H9 (cell line): ENCODE measurements at places on chromosomes 6 and 20. TPM values are rescaled to one million over a fixed set of nuclear protein-coding genes. Genes with fewer than 3 reads are reported as not detected.

DNA sequence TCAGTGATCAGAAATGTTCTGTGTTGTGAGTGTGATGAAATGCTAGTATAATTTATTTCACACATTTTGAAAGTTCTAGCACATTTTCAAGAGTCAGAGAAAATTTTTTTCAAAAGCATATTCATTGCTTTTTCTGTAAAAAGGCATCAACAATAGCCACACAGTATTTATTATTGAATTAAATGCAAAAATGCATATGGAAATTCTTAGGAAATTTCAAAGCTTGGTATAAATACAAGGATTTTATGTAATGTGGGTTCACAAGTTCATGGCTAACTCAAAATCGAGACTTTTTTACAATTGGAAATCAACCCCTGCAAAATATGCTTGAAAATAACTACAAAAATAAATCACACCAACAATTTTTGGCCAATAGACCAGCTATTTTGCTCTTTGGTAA, 302.0 kb upstream of the ECI2 start:
- H3K4me3 ChIP-seq = no peak overlapping the region
- DNase-seq = no peak
- H3K36me3 ChIP-seq = no peaks in the 10 kb centered on the region; the same call in 2 of the 3 replicates
- no peaks in the 10 kb centered on the region; the same call in 1 of the 2 replicates for H3K27me3 ChIP-seq
- no peaks in the 10 kb centered on the region for H3K4me1 ChIP-seq

DNA sequence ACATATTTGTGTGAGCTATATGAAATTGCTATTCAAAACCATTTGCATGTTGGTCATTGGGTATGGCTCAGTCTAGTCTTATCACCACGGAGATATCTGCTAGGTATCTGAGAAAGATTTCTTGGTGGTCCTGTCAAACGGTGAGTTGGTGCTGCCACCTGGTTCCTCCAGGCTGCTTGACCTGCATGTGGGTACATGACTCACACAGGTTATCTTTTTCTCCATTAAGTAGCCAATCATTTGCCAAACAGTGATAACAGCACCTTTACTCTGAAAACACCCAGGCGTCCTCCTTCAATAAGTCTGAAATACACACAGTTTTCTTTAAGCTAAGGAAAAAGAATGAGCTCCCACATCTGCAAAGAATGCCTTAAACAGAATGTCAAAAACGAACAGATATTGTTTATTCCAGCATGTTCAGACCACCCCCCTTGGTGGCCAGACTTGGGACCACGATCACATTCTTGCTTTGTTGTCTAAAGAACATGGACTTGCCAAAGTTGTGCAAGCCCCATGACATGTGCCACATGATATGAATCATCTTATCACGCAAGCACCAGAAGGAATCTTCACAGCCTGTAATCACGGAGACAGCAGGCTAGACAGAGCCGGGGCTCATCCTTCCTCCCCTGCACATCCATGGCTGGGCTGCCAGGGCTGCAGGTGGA, 200.7 kb upstream of the THBS2 start:
- no peak overlapping the region for H3K27ac ChIP-seq
- no peaks in the 10 kb centered on the region for H3K4me1 ChIP-seq
- no peaks in the 10 kb centered on the region; the same call in 1 of the 2 replicates for H3K36me3 ChIP-seq
- no peak overlapping the region for H3K4me3 ChIP-seq
- H3K27me3 ChIP-seq = no peaks in the 10 kb centered on the region

GRCh38 chr6:21605166-21605565, 11.6 kb downstream of the SOX4 start:
- no peak overlapping the region for H3K27ac ChIP-seq
- no peak for DNase-seq
- H3K36me3 ChIP-seq = peaks cover 4% of the 10 kb centered on the region; the same call in 2 of the 3 replicates
- no peak overlapping the region for H3K4me3 ChIP-seq
- no peaks in the 10 kb centered on the region for H3K27me3 ChIP-seq
- H3K4me1 ChIP-seq = peaks cover 5% of the 10 kb centered on the region; the same call in 1 of the 2 replicates

DNA sequence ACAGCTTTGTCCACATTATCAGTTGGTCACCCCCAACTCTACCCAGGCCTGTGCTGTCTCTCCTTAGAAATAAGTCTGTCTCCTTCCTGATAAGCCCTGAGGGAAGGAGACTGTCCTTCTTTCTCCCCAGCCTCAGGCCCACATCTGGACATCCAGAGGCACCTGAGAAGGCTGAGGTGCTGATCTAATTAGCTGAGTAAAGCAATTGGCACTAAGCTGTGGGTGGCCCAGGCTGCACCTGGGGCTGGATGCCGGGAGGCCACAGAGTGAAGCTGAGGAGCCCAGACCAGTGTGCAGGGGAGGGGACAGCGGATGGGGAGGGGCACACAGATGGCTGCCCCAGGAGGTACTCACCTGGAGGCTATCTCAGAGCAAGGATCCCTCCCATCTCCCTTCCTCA, 26.2 kb upstream of the BMP7 start:
- no peaks in the 10 kb centered on the region; the same call in 2 of the 3 replicates for H3K36me3 ChIP-seq
- no peak overlapping the region for H3K27ac ChIP-seq
- no peak overlapping the region for H3K4me3 ChIP-seq
- H3K4me1 ChIP-seq = 0 out of 2 replicates have a peak, but pooled peaks cover 1% of the 10 kb centered on the region
- no peak for DNase-seq

DNA sequence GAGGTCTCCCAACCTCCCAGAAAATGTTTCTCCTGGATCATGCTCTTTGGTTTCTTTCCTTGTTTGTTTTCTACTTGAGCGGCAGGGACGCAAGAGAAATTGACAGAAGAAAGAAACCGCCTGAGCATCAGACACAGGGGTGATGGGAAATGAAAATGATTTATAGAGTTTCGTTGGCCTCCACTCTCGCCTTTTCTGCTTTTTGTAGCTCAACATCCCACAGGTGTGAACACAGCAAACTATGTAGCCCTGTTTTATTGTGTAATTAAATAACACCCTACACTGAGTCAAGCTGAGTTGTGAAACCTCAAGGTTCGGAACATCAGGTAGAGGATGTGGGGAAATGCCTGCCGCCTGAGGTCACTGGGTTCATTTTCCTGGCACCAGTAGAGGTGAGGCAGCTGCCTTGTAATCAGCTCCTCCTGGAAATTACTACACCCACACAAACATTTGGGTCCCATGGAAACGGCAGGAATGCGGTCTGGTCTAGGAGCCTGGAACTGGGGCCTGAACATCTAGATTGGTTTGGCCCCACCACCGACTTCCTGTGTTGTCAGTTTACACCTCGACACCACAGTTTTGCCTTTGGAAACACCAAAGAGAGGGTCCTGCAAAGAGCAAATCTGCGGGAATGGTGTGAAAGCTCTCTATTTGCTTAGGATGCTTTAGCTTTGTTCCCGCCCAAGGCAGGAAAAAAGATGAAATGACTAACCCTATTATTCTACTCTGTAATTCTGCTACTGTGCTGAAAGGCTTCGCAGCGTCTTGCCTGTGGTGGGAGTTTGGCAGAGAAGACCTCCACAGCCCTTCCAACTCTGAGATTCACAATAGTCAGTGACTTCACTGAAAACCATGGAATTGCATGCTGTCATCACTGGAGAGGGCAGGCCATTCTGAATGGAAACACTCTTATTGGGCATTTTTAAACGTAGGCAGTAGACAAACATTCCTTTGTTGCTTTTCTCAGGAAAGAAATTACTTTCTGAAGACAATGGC, 53.0 kb downstream of the ADAT2 start:
- peak; percentile 70 for DNase-seq
- H3K27me3 ChIP-seq = no peaks in the 10 kb centered on the region
- no peak overlapping the region for H3K27ac ChIP-seq
- H3K4me1 ChIP-seq = peaks cover 8% of the 10 kb centered on the region

- H3K4me3 ChIP-seq = no peak overlapping the region
- H3K4me1 ChIP-seq = no peaks in the 10 kb centered on the region
- no peak overlapping the region for H3K27ac ChIP-seq
- peaks cover 35% of the 10 kb centered on the region for H3K36me3 ChIP-seq
Measured at GRCh38 chr20:58349570-58349969, 39.5 kb upstream of the VAPB start.

- no peak for DNase-seq
- no peak overlapping the region for H3K4me3 ChIP-seq
- H3K4me1 ChIP-seq = peaks cover 15% of the 10 kb centered on the region
- no peaks in the 10 kb centered on the region for H3K27me3 ChIP-seq
Measured at GRCh38 chr20:53898556-53898931, 171.8 kb downstream of the BCAS1 start.

Gene KCNG1
- 11.5 and 13.2 TPM in 2 replicates for total RNA-seq

Gene ID4
- total RNA-seq = 14.0 and 15.0 TPM in 2 replicates

Gene SEL1L2
- not detected in 2 replicates for total RNA-seq

Gene CD40
- total RNA-seq = 7.8 and 8.6 TPM in 2 replicates

Gene LAMA2
- 3.7 and 4.2 TPM in 2 replicates for total RNA-seq

Gene LST1
- total RNA-seq = not detected in 2 replicates

Gene TSPO2
- total RNA-seq = not detected in 2 replicates

Gene SPATS1
- total RNA-seq = not detected in 2 replicates
